ENCODE measurements at places on chromosomes 1 and 21.

GRCh38 chr1:23521588-23521987 lies 9.4 kb downstream of the E2F2 start:
- DNase-seq, result no peak

DNA sequence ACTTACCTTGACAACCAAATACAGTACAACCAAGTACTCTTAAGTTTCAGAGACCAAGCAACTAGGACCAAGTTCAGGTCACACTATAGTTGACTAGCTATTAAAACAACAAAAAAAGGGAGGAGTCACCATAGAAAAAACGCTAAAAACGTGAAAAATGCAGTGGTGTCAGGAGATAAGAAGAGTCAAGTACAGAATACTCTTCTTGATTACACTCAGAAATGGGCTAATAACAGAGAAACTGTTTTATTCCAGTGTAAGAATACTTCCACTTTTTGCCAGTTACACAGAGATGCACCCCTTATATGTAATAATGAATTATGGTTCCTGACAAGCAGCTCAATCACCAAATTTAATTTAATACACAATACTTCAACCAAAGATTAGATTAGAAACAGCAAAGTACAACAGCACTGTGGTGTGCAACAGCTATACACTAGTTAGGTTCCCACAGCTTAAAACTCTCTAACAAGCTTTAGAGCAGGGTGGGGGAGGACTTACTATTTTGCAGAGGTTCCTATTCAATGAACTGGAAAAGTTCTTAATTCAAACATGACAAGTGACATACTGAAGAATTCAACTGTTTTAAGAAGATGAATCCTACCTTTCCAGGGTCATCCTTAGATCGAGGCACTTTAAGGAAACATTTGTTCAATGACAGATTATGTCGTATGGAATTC lies 70.4 kb downstream of the FOXJ3 start:
- no peak for DNase-seq

DNA sequence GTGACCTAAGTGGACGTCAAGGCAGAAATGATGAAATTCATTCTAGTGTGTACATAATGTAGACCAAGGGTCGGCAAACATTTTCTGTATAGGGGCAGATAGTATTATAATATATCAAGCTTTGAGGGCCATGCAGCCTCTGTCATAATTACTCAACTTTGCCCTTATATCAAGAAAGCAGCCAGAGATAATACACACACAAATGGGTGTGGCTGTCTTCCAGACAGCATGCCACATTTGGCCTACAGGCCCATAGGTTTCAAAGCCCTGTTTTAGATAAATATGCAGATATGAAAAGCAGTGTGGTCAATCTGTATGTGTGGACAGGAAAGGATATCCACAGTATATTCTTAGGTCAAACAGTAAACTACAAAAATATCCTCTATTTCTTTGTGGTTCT lies 320.1 kb upstream of the FMN2 start:
- no peak for DNase-seq

DNA sequence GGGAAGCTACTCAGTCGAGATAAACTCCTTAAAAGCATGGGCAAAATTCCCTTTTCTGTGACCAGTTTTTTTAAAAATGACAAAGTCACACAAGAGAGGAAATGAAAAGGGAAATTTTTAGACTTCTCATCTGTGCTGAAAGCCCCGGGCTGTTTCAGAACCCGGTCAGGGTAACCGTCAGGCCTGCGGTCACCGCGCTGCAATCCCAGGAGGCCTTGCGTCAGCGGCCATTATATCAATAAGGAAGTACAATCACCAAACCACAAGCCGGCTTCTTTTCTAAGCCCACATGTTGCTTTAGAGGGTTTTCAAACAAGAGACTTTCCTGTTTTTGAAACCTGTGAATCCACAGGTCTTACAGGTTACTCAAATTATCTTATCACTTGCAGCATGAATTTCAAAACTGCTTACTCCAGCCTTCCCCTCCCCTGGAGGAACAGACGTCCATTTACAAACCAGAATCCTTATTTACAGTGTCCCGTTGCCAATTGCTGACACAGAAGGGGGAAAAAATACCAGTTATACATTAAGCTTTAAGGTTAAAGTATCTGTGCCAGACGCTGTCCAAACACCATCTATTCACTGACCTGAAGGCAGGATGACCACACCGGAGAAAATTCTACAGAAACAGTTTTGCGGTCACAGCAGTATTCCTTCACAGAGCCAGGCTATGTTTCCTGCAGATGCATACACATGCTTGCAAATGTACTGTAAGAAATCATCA lies 165.3 kb downstream of the TOMM20 start:
- DNase-seq, result peak; percentile 71

DNA sequence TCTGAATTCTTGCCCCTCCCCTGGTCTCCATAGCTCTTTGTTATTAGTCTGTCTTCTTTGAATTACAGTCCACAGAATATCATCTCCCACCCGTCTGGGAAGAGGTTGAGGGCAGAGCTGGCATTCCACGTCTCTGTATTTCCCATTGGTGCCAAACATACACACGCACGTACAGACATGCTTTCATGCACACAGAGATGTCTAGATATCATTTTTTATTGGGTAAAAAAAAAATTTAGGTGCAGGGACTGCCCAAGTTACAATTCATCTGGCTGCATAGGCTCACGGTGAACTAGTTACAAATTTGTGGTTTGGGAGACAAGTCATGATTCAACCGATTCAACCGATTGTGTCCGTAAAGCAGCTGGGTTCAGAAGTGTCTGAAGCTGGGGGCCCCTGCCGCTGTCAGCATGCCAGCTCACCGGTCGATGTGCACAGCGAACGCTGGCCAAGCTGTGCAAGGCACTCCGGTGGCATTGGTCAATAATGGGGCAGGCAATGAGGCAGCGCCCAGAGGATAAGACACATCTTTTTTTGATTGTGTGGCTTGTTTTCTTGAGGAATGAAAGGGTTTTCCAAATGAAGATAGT lies 73.7 kb downstream of the KCNN3 start:
- no peak for DNase-seq

DNA sequence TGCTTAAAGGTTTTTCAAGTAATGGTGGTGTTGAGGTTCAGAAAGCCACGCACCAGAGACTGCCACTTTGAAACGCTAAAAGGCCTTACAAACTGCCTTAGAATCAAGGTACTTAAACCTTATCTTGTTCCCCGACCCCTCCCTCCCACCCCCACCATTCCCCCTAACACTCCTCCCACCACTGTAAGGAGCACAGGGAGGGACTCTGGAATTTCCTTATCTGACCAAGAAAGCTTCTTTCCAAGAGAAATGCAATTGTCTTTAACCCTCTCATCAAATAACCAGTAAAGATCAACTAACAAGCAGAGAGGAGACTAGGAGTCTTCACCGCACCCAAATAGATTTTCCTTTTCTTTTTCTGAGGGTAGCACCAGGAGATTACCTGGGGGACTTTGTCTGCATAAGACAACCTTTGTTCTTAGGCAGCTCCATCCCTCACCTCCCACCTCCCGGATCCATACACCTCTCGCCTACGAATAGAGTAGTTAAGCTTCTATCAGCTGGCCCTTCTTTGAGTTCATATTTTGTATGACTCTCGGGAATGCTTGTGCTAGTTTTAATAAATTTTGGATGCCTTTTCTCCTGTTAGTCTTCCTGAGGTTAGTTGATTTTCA lies 137.7 kb upstream of the ADGRL2 start:
- no peak for DNase-seq

DNA sequence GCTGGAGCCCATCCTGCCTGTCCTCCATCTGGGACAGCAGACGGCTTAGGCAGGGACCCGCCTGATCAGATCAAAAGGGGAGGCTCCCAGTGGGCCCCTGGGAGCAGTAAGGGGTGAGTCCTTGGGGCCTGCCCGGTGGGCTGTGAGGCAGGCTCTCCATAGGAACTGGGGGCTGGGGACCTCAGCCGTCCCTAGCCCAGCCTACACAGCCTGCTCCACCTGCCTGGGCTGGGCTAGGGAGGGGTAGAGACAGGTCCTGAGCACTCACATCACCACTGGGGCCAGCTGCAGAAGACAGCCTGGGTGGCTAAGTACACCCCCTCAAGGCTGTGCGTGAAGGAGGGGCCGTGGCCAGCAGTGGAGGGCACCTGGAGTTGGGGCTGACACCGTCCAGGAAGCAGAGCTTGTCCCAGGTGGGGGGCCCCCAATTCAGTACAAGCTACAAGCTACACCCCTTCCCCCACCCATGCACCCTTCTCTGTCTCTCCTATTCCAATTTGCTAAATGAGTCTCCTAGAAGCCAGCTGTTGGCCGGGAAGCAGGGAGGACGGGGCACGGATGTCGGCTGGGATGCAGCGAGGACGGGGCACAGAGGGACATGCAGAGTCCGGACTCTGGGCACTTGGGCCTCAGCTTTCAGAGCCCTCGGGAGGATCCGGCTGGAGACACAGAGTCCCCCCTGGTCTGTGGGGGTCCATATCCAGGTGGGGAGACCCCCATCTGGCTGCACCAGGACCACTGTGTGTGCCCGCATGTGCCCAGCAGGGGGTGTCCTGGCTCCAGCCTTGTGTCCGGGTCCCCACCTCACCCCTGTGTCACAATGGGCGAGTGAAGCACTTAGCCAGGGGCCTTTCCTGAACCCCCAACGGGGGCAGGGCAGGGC lies 1.7 kb downstream of the ISG15 start:
- DNase-seq, result no peak

DNA sequence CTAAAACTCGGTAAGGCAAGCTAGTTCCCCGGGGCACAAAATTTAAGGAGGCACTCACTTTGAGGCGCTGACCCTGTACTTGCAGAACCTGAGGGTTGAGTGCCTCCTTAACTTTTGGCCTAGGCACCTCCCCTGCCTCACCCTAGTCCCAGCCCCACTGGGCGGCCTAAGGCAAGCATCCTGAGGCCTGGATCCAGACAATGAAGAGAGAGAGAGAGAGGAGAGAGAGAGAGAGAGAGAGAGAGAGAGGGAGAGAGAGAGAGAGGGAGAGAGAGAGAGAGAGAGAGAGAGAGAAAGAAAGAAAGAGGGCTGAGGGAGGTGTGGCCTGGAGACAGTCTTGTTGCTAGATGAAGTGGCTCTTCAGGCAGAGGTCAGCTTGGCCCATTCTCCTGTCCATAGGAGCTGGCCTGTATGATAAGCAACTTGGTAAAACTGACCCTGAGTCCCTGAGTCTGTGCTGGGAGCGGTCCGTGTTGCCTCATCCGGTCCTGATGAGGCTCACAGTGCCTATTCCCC lies 7.4 kb upstream of the LRRN2 start:
- no peak for DNase-seq

DNA sequence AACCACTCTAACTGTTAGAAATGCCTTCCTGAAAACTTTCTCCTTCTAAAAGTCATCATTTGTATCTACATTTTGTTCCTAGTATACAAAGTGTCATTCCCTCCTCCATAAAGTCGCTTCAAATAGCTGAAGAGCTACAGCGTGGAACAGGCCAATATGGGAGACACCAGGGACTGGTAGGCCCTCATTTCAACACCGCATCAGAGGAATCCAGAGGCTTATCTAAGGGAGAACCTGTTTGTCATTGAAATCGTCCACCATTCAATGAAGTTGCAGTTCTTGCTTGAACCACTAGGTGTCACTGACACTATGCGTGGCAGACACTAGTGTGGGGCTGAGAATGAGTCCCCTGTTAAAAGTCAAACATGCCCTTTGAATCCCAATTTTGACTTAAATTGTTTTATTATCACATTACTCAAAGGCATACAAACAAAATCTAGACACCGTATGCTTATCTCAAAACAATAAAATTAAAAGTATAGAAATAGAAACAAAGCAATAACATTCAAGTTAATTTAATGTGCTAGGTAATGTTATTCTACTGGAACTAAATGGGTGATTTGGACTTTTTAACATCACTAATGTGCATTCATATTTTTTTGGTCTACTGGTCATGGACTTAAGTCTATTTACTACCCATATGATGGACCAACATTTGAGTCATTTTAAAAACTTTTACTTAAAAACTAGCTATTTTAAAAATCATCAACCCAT lies 182.3 kb downstream of the FCRL5 start:
- DNase-seq, result peak; percentile 31

DNA sequence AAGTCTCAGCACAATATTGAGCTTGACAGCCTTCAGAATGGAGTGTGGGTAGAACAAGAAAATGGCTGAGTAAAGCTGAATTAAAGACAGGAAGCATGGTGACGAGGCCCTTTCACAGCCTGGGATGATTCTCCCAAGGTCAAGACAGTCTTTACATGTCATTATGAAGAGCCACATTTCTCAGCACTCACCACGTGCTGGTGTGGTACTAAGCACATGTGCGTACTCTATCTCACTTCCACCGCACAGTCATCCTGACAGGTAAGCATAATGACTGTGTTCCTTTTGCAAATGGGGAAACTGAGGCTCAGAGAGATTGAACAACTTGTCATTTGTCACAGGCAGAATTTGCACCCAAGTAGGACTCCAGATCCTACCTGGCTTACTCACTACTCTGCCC lies 92.8 kb upstream of the COA6 start:
- no peak for DNase-seq

DNA sequence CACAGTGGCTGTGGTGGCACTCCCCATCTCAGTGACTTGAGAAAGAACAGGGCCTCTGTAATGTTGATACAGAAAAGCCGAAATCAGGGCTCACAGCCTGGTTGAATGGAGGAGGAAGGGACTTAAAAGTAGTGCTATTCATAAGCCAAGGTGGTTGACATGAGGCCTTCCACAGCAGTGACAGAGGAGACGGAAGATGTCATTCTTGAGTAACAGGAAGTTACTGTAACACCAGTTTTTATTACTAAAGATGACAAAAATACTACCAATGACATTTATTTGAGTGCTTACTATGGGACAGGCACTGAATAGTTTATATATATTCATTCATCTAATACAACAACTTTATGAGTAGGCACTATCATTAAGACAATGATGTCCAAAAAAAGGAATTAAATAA lies 52.8 kb upstream of the GNG12 start:
- no peak for DNase-seq

DNA sequence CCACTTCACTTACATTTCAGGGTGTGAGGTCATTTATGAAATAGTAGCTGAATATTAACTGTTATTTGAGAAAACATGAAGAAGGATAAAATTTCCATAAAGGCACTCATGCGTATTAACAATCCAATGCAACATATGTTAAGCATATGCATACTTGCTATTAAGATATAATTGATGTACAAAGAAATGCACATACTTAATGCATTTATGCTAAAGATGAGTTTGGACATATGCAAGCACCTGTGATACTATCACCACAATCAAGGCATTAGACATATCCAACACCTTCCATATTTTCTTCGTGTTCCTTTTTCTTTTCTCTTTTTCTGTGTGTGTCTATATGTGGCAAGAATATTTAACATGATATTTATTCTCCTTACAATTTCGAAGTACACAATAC lies 464.8 kb upstream of the BRINP3 start:
- DNase-seq, result no peak

- DNase-seq, result no peak
Measured at GRCh38 chr1:31727195-31727594, 23.4 kb upstream of the COL16A1 start.

All from stimulated activated effector memory CD8-positive, alpha-beta T cell treated with anti-CD3 and anti-CD28 coated beads, Interleukin-12 subunit alpha, Interleukin-12 subunit beta, amount 100 ng/mL, for 72 hours (primary cell).